Epithelial cell of proximal tubule (primary cell): ENCODE measurements at places on chromosomes 3 and 15. TPM values are rescaled to one million over a fixed set of nuclear protein-coding genes. Genes with fewer than 3 reads are reported as not detected.
A peak's percentile ranks its signal among the peaks of the same experiment; 100 is the strongest.

DNA sequence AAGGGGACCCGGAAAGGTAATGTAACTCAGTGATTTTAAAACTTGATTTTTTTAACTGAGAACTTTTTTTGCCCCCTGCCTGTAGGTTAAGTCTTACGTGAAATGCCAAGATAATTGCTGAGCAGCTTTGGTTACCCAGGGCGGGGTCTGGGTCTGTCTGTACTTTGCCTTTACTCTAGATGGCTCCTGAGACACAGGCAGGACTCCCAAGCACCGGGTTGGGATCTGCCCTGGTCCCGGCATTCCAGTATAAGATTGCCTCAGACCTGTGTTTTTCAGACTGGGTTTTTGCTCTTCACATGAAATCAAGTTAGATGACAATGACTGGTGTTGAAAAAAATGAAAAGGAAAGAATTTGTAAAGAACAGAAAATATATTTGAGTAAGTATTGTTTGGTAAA lies 40.3 kb downstream of the WDR76 start:
- no peak for DNase-seq

DNA sequence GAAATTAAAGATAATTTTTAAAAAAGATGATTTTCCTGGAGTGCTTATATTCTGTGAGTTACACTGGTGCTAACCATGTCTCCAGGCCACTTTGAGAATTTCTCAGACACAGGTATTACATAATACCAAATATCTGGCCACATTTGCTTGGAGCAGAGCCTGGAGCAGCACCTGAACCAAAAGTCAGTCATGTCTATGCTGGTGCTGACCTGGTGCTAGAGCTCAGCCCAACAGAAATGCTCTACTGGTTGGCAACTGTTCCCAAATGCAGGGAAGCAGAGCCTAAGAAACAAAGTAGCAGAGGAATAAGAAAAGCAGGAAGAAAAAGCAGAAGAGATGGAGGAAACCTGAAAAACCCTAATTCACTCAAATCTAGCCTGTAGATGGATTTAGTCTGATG lies 135.7 kb upstream of the SLC7A14 start:
- no peak for DNase-seq

GRCh38 chr3:110077093-110077492 lies 739.7 kb upstream of the DPPA4 start:
- no peak for DNase-seq

- DNase-seq = no peak
These were observed 29.6 kb upstream of the FNDC3B start for GRCh38 chr3:172009803-172010202.

DNA sequence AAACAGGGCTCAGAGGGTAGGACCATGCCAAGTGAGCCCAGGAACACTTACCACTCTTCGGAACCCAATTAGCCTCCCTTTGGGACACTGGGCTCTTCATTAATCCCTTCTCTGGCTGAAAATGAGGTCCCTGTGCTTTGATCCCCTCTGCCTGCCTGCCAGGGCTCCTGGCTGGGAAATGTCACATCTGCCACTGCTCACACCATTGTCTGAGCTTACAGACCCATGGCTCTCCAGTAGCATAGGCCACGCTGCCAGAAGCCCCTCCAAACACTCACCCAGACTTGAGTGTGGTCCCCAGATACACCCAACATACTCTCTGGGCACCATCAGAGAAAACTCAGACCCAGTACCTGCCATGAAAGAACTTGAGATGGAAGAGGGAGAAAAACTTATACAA lies 287.3 kb downstream of the XXYLT1 start:
- no peak for DNase-seq

GRCh38 chr3:3707858-3708768 lies 91.1 kb upstream of the LRRN1 start:
- no peak for DNase-seq

GRCh38 chr3:33377931-33378330 lies 62.3 kb downstream of the UBP1 start:
- DNase-seq = no peak

- no peak for DNase-seq
These were observed 46.2 kb downstream of the CD200 start for GRCh38 chr3:112379020-112379690.

- no peak for DNase-seq
These were observed 437.3 kb upstream of the BCHE start for GRCh38 chr3:166274351-166275023.

DNA sequence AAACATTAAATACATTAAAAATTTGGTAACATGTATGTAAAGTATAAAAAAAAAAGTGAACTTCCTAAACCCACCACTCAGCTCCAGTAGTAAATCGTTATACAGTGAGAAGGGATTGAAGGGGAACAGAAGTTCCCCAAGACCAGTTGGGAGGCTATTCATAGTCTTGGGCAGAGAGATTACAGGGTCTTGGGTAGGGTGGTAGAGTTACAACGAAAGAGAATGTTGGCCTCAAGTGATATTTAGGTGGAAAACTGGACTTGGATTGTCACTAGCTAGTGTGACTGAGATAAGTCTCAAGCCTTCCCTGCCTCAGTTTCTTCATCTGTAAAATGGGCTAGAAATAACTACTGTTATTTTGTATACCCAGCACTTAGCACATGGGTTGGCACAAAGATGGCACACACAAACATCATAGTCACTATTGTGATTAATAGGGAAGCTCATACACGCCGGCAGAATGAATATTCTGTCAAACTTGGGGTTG lies 431 bp upstream of the YEATS2 start:
- DNase-seq = no peak

GRCh38 chr15:66657185-66658020 lies 44.6 kb upstream of the SMAD6 start:
- no peak for DNase-seq

DNA sequence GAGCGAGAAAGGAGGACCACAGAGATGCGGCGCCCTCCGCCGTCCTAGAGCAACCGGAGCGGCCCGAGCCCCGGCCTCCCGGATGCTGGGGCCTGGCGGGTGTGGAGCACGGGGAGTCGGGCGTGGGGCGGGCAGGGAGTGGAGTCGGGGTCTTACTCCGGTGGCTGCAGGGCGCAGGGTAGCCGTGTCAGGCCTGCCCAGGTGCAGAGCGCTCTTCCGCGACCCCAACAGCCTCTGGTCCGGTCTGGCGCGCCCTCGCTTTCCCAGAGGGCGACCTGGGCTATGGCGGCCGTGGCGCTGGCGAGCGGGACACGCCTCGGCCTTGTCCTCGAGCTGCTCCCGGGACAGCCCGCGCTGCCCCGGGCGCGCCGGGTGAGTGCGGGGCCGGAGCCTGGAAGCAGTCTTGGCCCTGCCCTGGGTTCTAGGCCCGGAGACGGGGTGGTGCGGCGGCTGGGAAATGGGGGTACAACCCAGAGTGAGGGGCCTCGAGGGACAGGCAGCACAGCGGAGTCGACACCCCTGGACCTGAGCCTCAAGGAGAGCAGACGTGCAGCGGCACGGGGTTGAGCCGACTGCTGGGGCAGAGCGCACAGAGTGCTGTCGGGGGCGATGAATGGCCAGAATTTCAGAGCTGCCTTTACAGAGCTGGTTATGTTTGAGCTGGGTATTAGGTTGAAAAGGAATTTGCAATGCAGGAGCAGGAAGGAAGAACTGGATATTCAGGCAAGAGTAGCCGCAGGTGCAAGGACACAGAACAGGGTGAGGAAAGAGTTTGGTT lies at the start of gene ZNF662:
TSS of gene ZNF662 (plus strand) at position 73 of the 778 bp plus-strand sequence. CDS start 1,973 bp downstream, outside the sequence.
- no peak for DNase-seq

GRCh38 chr3:132033471-132033870 lies 1.3 kb downstream of the CPNE4 start:
- DNase-seq = no peak

- no peak for DNase-seq
These were observed 11.4 kb downstream of the PAK6 start for GRCh38 chr15:40250304-40250656.

DNA sequence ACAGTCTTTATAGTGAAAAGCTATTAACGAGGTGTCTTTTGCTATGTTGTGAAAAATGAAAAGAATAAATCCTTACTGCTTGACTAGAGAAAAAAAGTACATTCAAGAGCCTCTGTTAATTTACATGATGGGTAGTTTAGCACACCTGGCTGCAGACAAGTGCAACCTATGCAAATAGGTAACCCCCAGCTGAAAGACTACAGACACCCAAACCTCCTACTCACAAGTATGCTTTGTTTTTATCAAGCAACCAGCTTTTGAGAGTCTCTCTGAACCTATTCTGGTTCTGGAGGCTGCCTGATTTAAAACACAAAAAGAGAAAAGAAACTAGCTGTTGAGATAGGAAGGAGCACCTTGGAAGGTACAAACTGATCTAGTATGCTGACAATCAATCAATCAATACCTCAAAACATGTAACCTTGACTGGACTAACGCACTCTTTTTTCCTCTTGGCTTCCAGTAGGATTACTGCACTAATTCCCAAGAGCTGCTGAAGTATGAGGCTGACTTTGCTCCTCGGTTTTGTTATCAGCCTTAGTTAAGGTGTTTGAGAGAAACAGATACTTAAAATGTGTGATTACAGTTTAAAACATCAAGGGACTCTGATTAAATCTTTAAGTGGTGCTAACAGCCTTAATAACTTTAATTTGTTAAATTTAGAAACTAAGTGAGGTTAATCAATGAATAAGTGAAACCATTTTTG lies 63.6 kb downstream of the OSBPL10 start:
- DNase-seq = no peak

GRCh38 chr15:77030048-77030927 lies 35.4 kb downstream of the PSTPIP1 start:
- DNase-seq = no peak

GRCh38 chr15:41930221-41930866 lies 36.5 kb upstream of the SPTBN5 start:
- DNase-seq = peak; percentile 86

GRCh38 chr15:77706482-77707244 lies 74.0 kb upstream of the LINGO1 start:
- no peak for DNase-seq

DNA sequence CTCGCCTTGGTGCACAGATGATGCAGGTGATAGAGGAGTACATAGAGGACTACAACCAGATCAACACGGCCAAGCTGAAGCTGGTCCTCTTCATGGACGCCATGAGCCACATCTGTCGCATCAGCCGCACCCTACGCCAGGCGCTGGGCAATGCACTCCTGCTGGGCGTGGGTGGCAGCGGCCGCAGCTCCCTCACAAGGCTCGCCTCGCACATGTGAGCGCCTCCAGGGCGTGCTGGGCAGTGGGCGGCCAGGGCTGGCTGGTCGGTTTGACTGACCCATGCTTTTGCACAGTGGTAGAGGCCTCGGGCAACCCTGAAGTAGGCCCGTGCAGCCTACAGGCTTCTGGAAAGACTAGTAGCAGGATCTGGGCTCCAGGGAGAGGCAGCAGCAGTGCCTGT lies 63.3 kb downstream of the SEMA3G start:
- DNase-seq = no peak

DNA sequence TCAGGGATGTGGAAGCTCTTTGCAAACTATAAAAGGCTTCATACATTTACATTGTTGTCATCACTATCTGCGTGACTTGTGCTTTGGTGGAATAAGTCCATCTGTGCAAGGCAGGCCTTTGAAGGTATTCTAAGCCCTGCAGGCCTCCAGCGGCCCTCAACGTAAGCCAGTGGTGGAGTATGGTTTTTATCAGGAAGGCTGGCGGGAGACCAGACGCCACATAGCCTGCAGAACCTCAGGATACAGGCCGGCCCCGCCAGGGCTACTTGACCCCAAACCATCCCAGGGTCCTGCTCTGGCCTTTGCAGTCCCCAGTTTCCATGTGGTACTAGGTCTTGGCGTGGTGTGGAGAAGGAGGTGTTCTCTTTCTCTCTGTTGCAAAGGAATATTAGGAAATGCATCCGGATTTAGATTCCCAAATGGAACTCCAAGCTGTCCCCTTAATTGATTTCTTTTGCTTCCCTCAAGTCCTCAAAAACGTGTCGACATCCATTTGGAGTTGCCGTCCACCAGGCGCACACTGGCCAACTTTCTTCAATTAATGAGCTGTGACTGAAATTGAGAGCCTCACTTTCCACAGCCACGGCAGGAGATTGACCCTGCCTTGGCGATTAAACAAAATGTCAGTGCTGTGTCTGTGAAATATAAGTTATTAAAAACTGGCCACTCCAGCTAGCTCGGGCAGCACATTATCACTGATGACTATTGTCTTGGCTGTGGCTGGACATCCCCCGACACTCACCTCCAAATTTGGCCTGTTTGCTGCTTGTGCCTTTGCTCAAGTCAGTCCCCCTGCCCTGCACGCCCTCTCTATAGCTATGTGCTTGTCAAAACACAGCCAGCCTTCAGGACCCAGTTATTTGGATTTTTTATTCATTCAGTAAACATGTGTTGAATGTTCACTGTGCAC lies 239.8 kb upstream of the TLE3 start:
- DNase-seq = no peak

DNA sequence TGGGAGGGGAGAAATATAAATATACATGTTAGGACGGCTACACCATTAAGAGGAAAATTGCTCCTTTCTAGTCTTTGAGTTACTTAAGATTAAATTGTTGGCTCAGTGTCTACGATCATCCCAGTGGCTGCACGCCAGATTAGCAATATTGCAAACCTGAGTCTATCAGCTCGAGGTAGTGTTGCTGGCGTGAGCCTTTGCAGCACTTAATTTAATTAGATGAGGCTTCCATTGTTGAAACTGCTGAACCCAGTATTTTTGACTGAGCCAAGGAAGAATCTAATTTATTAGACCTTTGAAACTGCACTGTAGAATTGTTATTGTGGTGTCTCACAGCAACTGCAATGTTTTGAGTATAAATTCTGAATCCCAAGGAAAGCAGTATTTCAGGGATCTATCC lies 782.4 kb upstream of the ROBO1 start:
- DNase-seq = no peak

DNA sequence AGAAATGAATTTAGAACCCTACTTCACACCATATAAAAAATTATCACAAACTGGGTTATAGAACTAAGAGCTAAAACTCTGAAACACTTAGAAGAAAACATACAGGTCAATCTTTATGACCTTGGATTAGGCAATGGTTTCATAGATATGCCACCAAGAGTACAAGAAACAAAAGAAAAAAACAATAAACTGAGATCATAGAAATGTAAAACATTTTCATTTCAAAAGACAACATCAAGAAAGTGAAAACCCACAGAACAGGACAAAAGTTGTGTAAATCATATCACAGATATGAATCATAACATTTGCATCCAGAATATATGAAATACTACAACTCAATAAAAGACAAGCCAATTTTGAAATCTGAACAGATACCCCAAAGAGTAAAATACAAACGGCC lies 72.4 kb downstream of the TBL1XR1 start:
- DNase-seq = no peak

GRCh38 chr3:41250825-41251224 lies 51.5 kb downstream of the CTNNB1 start:
- DNase-seq = no peak

GRCh38 chr3:127417709-127418559 lies 130.1 kb upstream of the PRR20G start:
- DNase-seq = no peak

Gene ATP13A5
- total RNA-seq = not detected in 2 replicates

Gene RAD51
- 19.5 and 20.8 TPM in 2 replicates for total RNA-seq

Gene NUDT16
- 11.4 and 12.8 TPM in 2 replicates for total RNA-seq

Gene BTD
- 12.1 and 16.0 TPM in 2 replicates for total RNA-seq

Gene PAK6
- 4.5 and 7.1 TPM in 2 replicates for total RNA-seq

Gene CCK
- total RNA-seq = 0.63 TPM in 1 of 2 replicates, not detected in the other

Gene CHRM5
- not detected in 2 replicates for total RNA-seq

Gene AQP9
- not detected in 2 replicates for total RNA-seq

Gene TLR9
- total RNA-seq = not detected in 2 replicates
